Erythroblast (primary cell): ENCODE measurements at places on chromosomes 12 and 14.

DNA sequence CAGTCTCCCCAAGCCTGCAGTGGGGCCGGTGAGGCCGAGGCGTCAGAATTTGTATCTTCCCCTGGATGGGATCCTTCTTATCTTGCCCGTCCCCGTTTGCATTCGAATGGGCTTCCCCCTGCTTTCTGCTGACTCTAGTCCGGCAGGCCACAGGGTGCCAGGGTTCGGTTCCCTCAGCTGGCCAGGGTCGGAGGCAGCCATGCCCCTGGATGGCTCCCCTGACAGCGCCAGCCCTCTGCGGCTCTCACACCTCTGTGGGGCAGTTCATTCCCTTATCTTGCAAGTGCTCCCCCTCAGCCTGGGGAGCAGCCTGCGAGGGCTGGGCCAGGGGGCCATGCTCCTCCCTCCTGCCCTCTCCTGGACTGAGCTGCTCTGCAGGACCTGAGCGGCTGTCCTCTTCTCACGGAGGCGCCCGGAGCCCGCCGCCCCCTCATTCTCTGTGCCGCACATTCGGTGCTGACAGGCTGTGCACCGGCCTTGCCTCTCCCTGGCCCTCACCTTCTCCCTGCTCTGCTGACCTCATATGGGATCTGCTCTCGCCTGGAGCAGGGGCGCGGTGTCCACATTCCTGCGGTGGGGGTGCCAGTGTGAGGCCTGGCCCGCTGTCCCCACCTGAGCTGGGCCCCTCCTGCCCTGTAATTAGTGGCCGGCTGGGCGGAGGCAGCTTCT, 32.8 kb downstream of the KIF26A start:
- peak; percentile 19 for DNase-seq

GRCh38 chr12:31117203-31118011, 43.7 kb downstream of the DDX11 start:
- DNase-seq = peak; percentile 45

GRCh38 chr14:24037658-24038037, 14.2 kb upstream of the CARMIL3 start:
- no peak for DNase-seq

GRCh38 chr14:88007608-88008007, 2.7 kb downstream of the GPR65 start:
- DNase-seq = no peak

DNA sequence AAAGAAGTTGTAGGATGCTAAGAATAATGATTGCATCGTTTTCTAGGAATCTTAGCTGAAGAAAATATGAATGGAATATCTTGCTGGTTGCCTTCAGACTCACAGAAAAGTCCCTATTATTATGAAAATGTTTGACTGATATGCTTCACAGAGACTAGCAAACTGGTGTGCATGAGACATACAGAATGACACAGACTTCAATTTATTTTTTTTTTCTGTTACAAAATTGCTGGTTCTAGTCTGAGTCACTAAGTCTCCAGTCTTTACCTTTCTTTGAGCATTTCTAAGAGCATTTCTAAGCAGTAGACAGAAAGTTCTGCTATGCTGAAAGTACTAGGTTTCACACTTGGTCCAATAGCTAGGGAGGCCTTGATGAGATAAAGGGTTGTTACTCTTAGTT, 377.6 kb upstream of the ATP2B1 start:
- no peak for DNase-seq

DNA sequence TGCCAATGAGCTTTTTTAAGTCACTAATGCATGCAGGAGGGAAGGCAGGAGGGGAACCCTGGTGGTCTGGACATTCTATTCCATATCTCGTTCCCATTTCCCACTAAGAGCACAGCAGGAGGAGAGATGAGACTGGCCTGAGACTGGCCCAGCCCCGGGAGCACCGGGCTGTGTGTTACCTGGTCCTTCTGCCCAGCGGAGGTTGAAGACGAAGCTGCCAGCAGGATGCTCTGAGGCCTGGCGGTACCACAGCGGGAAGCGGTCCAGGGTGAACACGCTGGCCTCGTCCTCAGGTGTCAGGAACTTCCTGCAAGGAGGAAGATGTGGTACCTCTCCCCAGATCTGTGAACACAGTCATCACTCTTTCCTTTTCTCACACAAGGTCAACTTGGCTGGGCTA, 23.9 kb downstream of the LRTM2 start:
- DNase-seq = no peak

DNA sequence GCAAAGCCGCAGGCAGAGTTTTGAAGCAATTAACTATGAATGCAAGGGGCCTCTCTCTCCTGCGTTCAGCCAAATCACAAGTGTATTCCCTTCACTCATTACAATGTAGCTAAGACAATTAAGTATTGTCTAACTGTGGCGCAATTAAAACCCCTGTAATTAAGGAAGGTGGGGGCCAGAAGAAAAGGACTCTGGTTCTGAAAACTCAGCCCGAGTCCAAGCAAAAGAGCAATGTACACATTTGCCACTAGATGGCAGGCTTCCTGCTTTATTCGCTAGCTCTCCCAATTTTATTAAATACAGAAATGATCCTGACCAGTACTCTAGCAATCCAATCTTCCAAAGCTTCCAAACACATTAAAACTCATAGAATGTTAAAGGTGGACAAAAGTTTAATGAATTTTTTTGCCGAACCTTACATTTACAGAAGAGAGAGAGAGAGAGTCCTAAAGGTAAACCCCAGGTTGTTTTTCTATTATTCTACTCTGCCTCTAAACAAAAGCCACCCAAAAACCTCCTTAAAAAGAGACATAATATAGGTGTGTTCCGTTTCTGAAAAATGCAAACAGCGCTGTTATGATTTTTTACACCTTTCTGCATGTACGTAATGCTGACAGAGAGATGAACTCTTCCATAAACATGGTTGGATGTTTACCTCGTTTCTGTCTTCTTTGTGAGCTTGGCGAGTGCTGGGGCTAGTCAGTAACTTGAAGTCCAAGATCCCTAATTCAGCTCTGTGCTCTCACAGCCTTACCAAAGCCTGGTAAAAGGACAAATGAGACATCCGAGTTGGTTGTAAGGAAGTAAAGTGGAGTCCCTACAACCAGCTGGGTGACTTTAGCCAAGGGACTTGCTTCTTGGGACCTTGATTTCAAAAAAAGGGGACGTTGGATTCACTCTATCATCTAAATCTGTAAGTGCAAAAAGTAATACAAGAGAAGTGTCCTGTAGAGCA, 50.9 kb upstream of the VASH1 start:
- peak; percentile 66 for DNase-seq

DNA sequence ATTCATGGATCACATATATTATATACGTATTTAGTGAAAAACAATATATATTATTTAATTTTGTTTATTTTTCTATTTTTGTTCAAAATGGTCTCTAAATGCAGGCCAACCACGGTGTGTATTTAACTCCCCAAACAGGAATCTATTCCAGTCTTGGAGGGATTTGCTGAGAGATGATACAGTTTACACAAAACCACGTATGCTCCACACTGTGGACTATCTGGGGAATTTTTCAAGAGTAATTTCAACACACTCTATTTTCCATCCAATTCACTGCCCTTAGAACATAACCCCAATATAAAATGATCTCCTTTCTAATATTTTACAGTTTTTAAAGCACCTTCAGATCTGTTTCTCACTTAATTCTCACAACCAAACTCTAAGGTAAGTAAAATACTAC, 15.3 kb downstream of the EML1 start:
- DNase-seq = no peak

DNA sequence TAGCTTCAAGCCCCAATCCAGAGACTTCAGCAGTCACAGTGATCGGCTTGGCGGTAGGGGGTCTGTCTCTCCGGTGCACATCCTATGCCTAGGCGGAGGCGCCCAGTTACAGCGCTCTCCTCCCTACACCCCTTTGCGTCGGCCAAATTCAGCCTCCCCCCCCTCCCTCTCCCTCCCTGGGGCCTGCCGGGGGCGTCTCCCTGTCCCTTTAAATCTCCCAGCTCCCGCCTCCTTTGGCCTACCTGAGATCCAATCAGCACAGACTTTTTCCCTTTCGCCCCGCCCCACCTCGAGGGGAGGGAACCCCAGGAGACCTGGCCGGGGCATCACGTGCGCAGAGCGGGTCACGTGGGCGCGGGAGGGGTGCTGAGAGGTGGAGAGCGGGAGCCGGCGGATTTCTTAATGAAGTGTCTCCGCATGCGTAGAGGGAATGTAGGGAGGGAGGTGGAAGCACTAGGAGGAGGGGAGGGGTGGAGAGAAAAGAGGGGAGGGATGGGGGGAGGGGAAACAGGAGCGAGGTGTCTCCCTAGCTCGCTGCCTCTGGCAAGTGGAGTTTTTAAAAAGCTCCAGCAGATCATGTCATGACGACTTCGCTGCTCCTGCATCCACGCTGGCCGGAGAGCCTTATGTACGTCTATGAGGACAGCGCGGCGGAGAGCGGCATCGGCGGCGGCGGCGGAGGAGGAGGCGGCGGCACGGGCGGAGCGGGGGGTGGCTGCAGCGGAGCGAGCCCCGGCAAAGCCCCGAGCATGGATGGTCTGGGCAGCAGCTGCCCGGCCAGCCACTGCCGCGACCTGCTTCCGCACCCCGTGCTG, at the start of gene HOXC13:
Gene HOXC13, plus strand, starts transcription at position 506 of the 815 bp plus-strand sequence. Its CDS starts 76 bp downstream, at position 582.
- peak; percentile 65 for DNase-seq

DNA sequence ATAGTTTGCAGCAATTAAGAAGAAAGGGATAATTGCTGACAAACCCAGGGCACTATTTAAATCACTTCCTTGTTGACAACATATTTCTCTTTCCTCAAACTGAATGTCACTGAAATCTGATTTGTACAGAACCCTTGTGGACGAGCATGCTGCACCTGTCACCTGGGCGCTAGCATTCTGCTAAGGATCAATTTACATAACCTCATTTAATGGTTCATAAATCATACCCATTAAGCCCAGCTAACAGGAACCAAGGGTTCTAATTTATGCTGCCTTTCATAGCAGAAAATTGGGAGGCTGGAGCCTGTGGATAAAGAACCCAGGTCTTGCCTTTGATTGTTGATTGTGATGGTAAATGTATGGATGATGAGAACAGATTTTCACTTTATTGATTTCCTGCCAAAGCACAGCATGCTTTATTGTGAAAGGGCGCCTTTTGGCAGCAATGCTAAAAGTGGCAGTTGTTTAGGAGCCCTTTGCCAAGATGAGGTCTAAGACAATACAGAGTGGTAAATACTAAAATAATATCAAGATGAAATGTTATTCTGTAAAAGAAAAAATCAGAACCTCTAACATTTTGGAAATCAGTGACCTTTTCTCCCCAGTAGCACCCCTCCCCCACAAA, 95.4 kb downstream of the NKX2-1 start:
- no peak for DNase-seq
